Activated T-cell treated with anti-CD3 and anti-CD28 coated beads, Interleukin-2, amount 50 U/mL, for 72 hours (primary cell): ENCODE measurements at places on chromosomes 3 and 15. TPM values are rescaled to one million over a fixed set of nuclear protein-coding genes. Genes with fewer than 3 reads are reported as not detected.

- DNase-seq: no peak
Observed at GRCh38 chr3:187773233-187774184, 28.2 kb upstream of the BCL6 start.

GRCh38 chr3:183396662-183397391 is 31.6 kb downstream of the MCF2L2 start:
- no peak for DNase-seq

GRCh38 chr3:107928084-107928445 is 162.8 kb downstream of the CD47 start:
- DNase-seq: no peak

DNA sequence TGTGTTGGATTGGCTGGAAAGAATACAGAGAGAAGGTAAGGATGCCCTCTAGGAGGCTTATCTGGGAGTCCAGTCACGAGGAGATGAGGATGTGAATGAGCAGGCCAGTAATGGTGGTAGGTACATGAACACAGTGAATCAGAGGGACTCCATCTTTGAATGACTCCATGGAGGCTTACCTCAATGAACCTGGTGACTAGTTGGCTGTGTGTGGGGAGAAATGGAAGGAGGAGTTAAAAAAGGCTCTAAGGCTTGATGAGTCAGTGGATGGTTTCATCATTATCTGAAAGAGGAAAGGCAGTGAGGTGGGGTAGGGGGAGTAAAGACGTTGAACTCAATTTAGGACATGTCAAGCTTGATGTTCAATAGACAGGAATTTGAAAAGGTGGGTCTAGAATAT is 61.1 kb downstream of the KCNAB1 start:
- DNase-seq: no peak

DNA sequence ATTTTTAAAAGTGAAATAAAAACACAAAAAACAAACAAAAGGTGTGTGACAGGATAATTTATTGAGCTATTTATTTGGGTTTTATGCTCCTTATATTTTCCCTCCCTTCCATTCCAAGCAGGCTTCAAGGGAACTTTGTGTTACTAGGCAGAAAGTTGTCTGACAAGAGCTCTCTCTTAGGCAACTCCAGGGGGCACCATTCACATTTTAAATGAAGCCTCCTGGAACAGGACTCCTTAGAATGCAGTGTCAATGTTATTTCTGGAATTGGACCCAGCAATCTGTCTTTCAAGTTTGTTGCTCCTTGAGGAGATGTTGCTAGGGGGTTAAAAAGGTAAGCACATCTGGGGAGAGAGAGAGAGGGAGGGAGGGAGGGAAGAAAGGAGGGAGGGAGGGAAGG is 5.4 kb upstream of the RFX7 start:
- no peak for DNase-seq

DNA sequence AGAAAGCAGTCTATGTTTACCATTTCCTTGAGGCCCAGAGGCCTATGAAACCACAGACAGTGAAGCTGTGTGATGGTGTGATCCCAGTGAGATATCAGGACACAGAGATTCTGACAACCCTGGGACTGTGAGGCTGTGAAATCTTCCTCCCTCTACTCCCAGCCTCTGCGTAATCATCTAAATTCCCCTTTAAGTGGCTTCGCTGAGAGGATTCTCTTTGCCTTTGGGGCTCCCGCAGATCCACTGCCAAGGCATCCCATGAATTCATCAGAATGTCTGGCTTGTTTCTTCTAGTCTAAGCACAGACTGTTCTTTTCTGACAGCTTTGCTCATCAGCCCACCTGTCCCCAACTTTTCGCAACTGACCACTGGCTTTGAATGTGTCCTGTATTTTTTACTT is 901.2 kb upstream of the NR2F2 start:
- no peak for DNase-seq

GRCh38 chr3:181316482-181316881 is 326.9 kb upstream of the DNAJC19 start:
- DNase-seq: no peak

- DNase-seq: no peak
Observed at GRCh38 chr15:93319121-93319814, 230.3 kb upstream of the RGMA start.

DNA sequence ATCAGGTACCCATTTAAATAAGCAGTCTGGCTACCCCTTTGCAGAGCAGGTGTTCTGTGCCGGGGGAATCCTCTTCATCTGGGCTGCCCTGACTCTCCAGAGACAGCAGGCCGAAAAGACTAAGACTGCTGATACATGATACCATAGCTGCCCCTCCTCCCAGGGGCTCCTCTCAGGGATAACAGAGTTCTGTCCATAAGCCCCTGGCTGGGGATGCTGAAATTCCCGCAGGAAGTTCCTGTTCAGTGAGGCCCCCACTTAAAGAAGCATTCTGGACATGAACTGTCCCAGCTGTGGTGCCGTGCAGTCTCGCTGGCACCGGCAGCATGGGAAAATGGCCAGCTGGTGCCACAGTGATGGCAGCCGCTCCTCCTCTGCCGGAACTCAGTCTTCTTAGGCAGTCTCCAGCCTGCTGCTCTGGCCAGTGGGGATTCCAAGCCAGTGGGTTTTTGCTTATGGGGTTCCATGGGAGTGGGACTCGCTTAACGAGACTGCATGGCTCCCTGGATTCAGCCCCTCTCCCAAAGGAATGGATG is 1026.2 kb downstream of the NAALADL2 start:
- DNase-seq: no peak

DNA sequence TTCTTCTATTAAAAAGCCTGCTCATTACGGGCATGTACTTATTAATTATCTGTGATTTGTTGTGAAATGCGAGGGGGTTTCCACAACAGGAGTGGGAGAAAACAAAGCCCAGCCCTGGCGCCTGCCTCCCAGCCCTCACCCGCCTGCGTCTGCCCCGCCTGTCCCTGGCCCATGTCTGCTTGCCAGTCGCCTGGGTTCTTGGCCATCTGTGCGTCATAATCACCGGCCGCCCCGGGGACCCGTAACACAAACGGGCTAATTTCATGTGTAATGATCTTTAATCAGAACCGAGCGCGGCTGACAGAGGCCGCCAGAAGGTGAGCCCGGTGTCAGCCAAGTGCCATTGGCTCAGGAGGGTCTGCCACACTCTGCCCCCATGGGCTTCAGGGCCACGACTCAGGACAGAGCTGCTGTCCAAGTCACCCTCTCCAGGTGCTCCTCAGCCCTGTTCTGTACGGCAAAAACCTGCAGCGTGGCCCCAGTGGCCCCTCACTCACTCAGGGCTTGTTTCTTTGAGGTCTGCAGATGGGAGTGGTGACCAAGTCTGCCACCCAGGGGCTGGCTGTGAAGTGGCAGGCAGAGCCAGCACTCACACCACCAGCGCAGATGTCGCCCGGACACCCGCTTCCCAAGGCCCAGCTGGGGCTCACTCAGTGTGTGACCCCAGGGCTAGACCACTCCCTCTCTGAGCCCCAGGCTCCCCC is 28.8 kb upstream of the TMEM115 start:
- no peak for DNase-seq

GRCh38 chr3:143786219-143787191 is 61.8 kb downstream of the SLC9A9 start:
- DNase-seq: no peak

GRCh38 chr3:106256249-106256957 is 387.6 kb upstream of the CBLB start:
- no peak for DNase-seq

GRCh38 chr3:72118628-72119027 is 333.7 kb upstream of the PROK2 start:
- no peak for DNase-seq

DNA sequence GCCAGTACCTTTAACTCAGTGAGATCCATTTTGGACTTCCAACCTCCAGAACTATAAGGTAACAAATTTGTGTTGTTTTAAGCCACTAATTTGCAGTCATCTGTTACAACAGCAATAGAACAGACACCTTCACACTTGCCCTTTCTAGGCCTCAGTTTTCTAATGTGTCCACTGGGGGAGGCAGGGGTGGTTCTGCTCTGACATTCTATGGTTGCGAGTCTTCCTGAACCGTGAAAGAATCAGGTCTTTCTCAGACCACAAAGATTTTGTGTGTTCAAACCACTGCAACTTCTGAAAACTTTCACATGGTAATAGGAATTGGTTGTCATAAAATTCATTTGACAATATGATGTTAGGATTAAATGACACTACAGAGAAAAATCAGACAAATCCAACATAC is 26.8 kb upstream of the CSTA start:
- peak; percentile 38 for DNase-seq

DNA sequence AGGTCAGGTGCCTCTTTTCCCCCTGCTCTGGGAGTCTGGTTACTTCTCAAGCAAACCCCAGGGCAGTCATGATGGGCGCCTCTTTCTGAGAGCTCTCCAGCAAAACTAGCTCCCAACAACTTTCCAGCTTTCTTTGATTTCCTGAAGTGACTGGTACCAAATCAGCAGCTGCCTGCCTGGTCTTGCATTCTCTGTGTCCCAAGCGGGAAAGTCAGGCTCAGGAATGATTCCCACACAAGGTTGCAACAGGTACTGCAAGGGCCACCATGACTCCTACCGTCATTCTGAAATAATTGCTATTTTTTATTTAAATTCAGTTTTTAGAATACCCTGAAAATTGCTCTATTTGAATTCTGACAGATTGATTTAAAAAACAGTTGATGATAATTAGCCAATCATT is 658.7 kb downstream of the SQOR start:
- no peak for DNase-seq

DNA sequence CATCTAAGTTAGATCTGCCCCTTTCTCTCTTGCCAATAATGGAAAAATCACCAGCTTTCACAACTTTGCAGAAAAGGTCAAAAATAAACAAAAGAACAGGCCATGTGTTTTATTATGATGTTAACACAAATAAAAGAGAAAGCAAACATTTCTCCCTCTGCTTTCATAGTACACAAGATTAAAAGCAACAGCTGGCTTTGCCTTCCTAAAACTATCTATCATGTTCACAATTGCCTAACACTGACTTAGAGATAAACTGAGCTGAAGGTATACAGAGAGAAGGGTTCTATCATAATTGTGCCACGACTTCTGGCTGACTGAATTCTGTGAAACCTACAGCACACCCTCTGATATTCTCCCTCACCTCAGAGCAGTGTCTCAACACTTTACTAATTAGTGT is 29.4 kb downstream of the AADAC start:
- DNase-seq: no peak

GRCh38 chr3:185979721-185980121 is 41.9 kb upstream of the TRA2B start:
- no peak for DNase-seq

- DNase-seq: no peak
Observed at GRCh38 chr3:95235916-95236315, 1173.1 kb downstream of the NSUN3 start.

IQCF5 gene
- not detected for total RNA-seq

PLCB2 gene
- total RNA-seq: 90.4 TPM

MYZAP gene
- 0.24 TPM for total RNA-seq

SUSD5 gene
- total RNA-seq: not detected

SLC12A1 gene
- total RNA-seq: not detected

CFAP92 gene
- total RNA-seq: 1.1 TPM

GOLGA6D gene
- not detected for total RNA-seq
